ENCODE measurements at places on chromosomes 4 and X.

DNA sequence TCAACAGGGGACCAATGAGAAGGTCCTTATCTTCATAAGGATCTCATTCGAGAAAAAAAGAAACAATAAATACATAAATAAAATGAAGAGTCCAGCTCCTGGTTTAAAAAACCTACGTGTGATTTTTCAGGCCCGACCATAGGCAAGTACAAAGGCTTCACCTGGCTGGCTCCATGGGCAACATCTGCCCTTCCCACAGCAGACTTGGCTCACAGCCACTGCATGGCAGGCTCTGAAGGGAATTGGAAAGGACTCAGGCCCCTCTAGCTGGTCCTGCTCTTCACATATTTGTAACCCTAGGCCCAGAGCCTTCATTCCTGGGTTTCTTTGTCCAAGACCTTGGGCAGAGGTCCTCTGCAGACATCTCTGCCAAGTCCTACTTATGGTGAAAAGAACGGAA is 228.1 kb downstream of the QDPR start:
- DNase-seq, result no peak

GRCh38 chrX:53320543-53321229 is 39.3 kb upstream of the IQSEC2 start:
- DNase-seq, result no peak

DNA sequence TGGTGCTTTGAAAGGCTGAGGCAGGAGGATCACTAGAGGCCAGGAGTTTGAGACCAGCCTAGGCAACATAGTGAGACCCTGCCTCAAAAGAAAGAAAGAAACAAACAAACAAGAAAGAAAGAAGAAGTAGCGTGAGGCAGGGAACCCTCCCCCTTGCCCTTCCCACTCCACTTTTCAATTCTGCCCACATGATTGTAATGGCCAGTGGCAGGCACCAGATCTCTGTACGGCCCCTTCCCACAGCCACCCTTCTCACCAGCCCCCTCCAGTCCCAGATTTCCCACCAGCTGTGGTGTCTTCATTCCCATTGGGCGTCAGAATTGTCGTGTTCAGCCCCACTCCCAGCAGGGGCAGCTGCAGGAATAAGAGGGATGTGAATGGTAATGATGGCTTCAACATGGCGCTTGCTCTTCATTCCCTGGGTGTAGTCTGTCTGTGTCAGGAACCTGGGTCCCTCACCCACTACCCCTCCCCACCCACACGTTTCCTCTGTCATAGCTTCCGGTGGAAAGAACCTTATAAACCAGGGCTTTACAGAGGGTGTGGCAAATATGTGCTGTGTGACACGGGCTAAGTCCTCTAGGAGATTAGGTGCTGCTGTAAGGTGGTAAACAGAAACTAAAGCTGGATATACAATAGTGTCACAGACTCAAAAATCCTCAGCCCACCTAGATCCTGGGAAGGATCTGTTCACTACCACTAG is at the start of gene IL2RG:
Gene IL2RG (minus strand): TSS at position 437 of the 703 bp plus-strand sequence. CDS start 38 bp downstream, at position 399.
- DNase-seq, result no peak

- peak; percentile 17 for DNase-seq
These were observed 28.4 kb upstream of the SLITRK4 start for GRCh38 chrX:143664302-143664701.

GRCh38 chr4:30610361-30610760 is 109.8 kb upstream of the PCDH7 start:
- no peak for DNase-seq

DNA sequence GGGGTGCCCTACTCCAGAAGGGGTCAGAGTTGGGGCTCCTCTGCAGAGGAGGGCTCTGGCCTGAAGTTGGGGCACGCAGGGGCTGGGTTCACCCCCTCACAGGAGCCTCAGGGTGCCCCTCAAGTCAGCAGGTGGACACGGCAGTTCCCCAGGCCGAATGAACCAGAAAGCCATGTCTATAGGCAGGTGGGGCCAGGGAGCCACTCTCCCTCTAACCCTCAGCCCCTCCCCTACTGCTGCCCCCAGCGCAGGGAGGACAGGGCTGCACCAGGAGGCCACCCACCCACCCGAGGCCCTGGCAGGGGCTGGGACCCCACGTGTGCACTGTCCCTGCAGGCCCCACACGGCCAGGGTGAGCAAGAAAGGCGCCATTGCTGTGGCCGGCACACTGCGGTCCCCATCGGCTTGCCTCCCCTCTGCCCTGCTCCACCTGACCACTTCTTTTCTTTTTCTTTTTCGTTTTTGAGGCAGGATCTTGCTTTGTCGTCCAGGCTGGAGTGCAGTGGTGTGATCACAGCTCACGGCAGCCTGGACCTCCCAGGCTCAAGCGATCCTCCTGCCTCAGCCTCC is 83.8 kb downstream of the FAM53A start:
- DNase-seq, result no peak

DNA sequence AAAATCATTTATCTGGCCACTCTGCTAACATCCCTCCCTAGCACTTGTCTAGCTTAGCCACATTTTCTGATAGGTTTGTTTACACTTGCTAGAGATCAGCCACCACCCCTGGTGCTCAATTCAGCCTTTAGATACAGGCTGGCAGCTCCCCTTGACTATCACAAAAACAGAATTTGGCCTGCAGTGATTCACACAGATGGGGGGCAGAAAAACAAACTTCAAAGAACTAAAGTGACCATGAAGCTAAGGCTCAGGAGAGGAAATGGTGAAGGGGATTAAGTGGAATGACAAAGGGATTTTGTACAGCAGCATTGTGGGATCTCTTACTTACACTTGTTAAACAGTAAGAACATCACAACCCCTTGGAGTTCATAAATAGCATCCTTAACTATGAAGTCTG is 1718.0 kb upstream of the PCDH7 start:
- no peak for DNase-seq

- peak; percentile 5 for DNase-seq
These were observed 74.3 kb upstream of the ANXA3 start for GRCh38 chr4:78477276-78477675.

GRCh38 chrX:30301963-30302362 is 7.2 kb downstream of the NR0B1 start:
- no peak for DNase-seq

GRCh38 chrX:13158911-13159310 is 114.5 kb upstream of the FAM9C start:
- DNase-seq, result no peak

- no peak for DNase-seq
These were observed 22.1 kb upstream of the OR13H1 start for GRCh38 chrX:131521824-131522223.

GRCh38 chr4:129490516-129490915 is 394.6 kb downstream of the C4orf33 start:
- no peak for DNase-seq

- peak; percentile 90 for DNase-seq
These were observed 14.7 kb upstream of the ANXA5 start for GRCh38 chr4:121711263-121712000.

- DNase-seq, result no peak
These were observed 15.0 kb downstream of the AGA start for GRCh38 chr4:177427192-177427591.

DNA sequence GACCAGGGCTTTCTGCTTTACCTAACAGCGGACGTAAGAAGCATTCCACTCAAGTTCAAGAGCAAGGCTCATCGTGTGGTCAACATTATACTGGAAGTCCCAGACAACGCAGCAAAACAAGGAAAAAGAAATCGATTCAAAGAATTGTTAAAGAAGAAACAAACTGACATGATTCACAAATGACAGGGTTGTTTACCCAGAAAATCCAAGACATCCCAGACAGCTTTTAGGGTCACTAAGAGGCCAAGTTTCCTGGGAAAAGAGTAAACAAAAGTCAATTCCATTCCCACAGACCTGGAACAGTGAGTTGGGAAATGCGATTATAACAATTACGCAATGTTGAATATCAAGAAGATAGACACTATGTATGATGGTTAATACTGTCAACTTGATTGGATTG is 21.5 kb upstream of the HTRA3 start:
- DNase-seq, result no peak

GRCh38 chrX:153878969-153879653 is 6.9 kb downstream of the L1CAM start:
- no peak for DNase-seq

DNA sequence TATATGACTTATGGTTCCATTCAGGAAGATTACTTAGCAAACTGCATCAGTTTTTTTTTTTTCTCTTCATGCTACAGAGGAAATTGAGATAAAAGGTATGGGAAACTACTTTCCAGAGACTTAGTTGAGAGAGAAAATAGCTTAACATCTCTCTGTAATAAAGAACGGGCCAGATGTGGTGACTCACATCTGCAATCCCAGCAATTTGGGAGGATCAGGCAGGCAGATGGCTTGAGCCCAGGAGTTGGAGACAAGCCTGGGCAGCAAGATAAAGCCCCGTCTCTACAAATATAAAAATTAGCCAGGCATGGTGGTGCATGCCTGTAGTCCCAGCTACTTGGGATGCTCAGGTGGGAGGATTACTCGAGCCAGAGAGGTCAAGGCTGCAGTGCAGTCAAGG is 271.2 kb upstream of the TENM3 start:
- DNase-seq, result no peak

GRCh38 chr4:133095591-133095990 is 53.5 kb upstream of the PCDH10 start:
- no peak for DNase-seq

DNA sequence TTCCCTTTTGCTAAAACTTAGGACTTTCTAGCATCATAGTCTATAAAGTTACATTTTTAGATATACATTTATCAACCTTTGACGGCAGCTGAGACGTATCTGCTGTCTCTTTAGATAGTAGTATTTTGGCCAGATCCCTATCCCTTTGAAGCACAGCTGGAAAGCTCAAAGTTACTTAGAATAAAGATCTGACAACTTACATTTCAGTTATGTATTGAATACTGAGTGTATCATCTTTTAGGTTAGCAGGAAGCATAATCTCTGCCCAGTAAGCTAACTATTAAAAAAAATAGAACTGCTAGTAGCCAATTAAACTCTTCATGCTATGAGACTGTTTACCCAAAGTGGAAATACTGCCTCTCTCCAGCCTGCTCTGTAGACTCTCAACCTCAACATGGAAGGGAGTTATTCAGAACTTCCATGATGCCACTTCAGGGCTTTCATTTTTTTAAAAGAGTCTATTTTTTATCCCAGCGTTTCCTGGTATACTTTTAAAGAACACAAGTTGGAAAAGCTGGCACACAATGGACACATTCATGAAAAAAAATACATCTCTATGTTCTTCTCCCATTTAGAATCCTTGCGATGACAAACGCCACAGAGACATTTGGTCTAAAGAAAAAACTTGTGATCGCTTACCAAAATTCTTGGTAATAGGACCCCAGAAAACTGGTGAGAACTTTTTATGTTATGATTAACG is 126.3 kb downstream of the PRSS12 start:
- DNase-seq, result no peak

DNA sequence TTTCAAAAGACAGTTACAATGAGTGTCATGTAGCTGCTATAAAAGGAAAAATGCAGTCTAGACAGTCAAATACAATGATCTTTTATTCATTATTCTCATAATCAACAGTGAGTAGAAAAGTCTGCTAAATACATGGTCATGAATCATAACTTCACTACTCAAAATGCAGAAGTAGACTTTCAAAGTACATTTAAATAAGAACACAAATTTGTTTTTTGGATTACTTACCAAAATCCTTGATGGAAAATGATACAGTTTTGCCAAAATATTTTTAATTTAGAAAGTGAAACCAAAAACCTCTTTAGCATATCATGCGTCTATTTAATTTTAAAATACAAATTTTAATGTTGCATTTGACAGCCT is 4.9 kb downstream of the ACSL4 start:
- no peak for DNase-seq

DNA sequence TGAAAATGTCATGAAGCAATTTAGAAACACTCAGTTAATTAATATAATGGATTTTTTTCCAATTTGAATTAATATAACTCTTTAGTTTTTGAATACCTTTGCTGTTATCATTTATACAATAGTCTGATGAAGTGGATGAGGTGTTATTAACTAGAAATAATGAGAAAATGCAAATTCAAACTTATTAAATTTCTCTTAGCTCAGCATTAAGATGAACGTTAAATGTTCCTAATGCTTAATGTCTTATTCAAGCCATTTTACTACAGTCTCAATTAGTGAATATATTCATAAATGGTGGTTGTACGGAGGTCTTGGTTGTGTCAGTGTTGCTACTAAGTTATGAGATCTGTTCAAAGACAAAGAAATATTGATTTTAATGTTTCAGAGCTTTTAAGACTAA is 186.3 kb downstream of the DTHD1 start:
- DNase-seq, result no peak

DNA sequence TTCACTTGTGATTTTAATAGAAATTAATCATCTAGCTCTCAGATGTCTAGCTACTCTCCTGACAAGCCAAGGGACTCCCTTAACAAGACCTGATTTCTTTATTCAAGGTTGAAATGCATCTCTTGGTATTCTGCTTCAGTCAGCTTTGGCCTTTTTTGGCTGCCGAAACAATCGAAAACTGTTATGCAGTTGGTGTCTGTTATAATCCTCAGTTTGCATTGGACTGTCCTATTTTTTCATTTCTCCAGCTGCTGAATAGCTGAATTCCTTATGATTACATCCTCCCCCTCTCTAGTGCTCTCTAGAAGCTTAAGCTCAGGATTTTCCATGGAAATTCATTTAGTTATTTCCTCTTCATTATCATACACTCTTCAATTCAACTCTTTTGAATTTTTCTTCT is 177.2 kb downstream of the TRIML1 start:
- no peak for DNase-seq

DNA sequence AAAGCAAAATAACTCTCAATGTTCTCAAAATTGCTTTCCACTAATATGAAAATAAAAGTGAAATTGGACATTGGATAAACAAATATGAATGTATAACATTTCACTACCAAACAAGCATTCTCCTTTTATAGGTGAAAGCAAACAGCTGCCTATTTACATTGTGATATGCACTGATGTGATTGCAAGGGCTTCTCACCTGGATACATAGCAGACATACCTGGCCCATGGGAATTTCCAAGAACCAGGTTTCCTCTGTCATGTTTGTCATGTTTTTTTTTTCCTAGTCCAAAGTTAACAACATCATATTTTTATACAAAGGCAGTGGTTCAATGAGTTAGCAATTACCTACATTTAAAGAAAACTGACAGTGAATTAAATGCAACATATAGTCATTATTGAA is 228.5 kb downstream of the ANKRD50 start:
- DNase-seq, result no peak

DNA sequence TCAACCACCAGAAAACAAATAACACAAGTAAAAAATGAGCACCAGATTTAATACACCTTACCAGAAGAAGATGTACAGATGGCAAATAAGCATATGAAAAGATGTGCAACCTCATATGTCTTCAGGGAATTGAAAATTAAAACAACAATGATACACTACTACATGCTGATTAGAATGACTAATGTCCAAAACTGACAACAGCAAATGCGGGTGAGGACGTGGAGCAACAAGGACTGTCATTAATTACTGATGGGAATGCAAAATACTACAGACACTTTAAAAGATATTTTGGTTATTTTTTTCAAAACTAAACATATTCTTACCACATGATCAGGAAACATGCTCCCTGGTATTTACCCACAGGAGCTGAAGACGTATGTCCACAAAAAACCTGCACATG is 140.3 kb downstream of the FRYL start:
- no peak for DNase-seq

- no peak for DNase-seq
These were observed 221.7 kb upstream of the DIPK2B start for GRCh38 chrX:45422216-45422925.
